ENCODE measurements at places on chromosomes 2 and 18. TPM values are rescaled to one million over a fixed set of nuclear protein-coding genes. Genes with fewer than 3 reads are reported as not detected.

DNA sequence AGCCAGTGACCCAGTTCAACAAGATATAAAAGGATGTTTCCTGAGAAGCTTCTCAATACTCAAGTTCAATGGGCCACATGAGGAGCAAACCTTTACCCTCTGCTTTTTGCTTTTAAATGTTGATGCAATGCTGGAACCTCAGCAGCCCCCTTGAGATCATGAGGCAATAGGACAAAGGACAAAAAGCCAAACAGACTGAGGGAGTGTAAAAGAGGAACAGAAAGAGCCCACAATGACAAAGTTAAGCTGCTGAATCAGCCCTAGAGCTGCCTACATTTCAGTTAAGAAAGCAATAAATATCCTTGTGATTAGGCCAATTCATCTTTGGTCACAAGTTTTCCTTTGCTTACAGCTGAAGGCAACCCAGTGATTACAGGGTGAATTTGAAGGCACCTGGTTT, 76.9 kb downstream of the MRO start:
- no peak overlapping the region for H3K4me3 ChIP-seq
- H3K27me3 ChIP-seq = no peaks in the 10 kb centered on the region
- no peaks in the 10 kb centered on the region for H3K36me3 ChIP-seq
- no peak for DNase-seq
- no peak overlapping the region for H3K27ac ChIP-seq
- H3K4me1 ChIP-seq = no peaks in the 10 kb centered on the region

The AGBL5 gene
- total RNA-seq = 28.2 TPM

The ELAC1 gene
- 6.0 TPM for total RNA-seq

The NR4A2 gene
- total RNA-seq = 1.0 TPM

GRCh38 chr18:57077005-57077765, 69.7 kb upstream of the BOD1L2 start:
- no peak for DNase-seq
- H3K36me3 ChIP-seq = no peaks in the 10 kb centered on the region
- no peak overlapping the region for H3K27ac ChIP-seq
- no peaks in the 10 kb centered on the region for H3K27me3 ChIP-seq
- H3K4me1 ChIP-seq = no peaks in the 10 kb centered on the region

DNA sequence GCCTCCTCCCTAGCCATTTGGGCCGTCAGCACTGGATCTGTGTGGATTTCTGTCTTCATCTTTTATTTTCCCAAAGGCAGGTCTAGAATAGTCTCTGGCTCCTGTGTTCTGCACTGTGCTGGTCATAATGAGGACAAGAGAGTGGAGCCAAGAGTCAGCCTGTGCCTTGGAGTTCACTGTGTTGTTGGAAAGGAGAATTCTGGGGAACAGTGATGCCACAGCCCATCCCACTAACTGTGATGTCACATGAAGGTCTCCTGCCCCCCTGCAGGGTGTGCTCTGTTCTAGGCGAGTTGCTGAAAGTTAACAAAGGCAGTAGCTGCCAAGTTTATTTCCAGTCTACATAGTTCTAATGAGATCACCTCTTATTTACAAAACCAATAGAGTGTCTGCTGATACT, 248.5 kb downstream of the TPGS2 start:
- H3K4me3 ChIP-seq = no peak overlapping the region
- no peaks in the 10 kb centered on the region for H3K4me1 ChIP-seq
- no peaks in the 10 kb centered on the region for H3K27me3 ChIP-seq
- DNase-seq = no peak
- H3K36me3 ChIP-seq = no peaks in the 10 kb centered on the region
